ENCODE measurements at places on chromosomes 3 and 15.

- no peak for DNase-seq
These were observed 15.5 kb downstream of the TBC1D2B start for GRCh38 chr15:78061963-78062427.

GRCh38 chr3:141178026-141178425 is 53.6 kb upstream of the PXYLP1 start:
- DNase-seq: no peak

DNA sequence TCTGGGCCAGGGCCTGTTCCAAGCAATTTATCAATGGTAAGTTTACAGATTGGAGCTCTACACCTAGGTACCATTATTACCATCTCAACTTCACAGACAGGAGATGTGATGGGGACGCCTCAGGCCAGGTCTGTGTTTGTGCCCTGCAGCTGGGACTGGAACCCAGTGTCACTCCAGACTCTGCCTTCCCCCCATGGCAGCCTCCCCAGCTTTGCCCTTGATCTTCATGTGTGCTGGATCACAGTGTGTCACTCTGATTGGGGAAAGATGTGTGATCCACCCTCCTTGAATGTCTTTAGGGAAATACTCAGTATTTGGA is 59.6 kb downstream of the MGLL start:
- DNase-seq: no peak

- peak; percentile 48 for DNase-seq
These were observed 848 bp upstream of the CADPS start for GRCh38 chr3:62876064-62876463.

GRCh38 chr3:50459785-50460184 is 43.6 kb downstream of the CACNA2D2 start:
- no peak for DNase-seq

- no peak for DNase-seq
These were observed 1.3 kb downstream of the VGLL3 start for GRCh38 chr3:86989611-86990010.

DNA sequence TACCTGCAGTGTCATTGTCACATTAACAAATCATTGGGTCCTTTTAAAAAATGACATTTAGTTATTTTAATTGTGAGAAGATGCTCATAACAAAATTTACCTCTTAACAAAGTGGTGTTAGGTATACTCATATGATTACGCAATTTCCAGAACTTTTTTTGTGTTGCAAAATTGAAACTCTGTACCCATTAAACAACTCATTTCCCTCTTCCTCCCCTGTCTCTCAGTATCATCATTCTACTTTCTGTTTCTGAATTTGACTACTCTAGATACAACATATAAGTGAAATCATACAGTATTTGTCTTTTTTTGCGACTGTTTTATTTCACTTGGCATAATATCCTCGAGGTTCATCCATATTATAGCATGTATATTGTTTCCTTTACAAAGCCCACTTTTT is 58.7 kb upstream of the CHST2 start:
- no peak for DNase-seq

- DNase-seq: no peak
These were observed 4.9 kb upstream of the GPR87 start for GRCh38 chr3:151321526-151321925.

DNA sequence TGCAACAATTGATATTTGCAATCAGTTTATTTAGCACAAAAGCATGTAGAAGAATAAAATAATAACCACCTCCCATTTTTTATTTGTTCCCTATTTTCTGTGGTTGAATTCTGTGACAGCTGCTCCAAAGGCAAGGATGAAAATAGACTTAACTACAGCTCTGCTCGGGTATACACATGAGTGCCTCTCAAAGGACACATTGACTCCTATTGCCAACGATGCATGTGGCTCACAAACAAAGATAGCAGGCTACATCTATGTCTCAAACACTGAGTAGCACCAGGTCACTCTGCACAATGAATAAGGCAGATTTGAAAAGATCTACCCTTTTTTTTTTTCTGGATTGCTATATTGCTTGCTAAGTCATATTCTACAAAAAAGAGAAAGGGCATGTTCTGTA is 612.9 kb downstream of the ROBO1 start:
- no peak for DNase-seq

- DNase-seq: no peak
These were observed 223.0 kb downstream of the EPHA6 start for GRCh38 chr3:97037294-97037943.

GRCh38 chr15:45126535-45127158 is 3.0 kb downstream of the DUOXA1 start:
- DNase-seq: no peak

GRCh38 chr15:96005906-96006305 is 324.6 kb upstream of the NR2F2 start:
- no peak for DNase-seq

- no peak for DNase-seq
These were observed 473.7 kb downstream of the LPP start for GRCh38 chr3:188627652-188628051.

DNA sequence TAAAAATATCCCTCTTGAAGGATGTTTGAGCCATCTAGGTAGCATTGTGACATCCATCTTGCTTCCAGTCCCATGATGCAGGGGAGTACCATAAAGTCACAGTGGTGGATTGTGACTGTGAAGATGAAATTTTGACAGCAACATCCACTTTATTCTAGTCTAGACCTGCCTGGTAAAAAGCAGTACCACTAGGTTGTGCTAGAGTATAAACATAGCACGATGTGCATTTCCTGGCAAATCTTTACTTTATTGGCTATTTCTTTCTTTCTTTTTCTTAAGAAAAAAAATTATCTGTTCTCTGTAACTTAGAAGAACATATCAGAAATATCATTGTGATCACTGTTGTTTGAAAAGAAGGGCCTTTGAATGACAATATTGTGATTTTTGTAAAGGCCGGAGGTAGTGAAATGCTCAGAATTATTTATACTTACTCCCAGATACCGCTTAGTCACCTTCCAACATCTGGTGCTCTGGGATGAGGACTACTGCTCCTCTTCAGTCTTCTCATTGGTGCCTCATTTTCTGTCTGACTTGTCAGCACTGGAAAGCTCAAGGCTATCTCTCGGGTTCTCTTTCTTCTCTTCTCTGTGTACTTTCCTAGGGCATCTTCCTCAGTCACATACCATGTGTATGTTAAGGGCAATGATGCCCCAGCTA is 35.6 kb downstream of the AGBL1 start:
- no peak for DNase-seq

DNA sequence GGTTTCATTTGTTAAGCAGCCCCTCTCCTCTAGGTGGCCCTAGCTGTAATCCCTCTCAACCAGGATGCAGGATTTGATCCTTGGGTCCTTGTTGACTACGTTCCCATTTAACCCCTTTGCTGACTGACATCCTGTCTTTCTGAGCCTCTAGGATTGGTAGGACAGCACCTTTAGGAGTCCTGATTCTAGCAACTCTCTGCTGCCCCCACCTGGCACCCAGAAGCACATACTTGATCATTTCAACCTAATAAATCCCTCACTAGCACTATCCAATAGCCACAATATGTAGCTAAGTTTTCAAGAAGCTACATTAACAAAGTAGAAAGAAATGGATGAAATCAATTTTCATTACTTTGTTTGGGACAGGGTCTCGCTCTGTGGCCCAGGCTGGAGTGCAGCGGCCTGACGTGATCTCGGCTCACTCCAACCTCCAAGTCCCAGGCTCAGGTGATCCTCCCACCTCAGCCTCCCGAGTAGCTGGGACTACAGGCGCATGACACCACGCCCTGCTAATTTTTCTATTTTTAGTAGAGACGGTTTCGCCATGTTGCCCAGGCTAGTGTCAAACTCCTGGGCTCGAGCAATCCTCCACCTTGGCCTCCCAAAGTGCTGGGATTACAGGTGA is 28.3 kb downstream of the RSL24D1 start:
- peak; percentile 76 for DNase-seq

DNA sequence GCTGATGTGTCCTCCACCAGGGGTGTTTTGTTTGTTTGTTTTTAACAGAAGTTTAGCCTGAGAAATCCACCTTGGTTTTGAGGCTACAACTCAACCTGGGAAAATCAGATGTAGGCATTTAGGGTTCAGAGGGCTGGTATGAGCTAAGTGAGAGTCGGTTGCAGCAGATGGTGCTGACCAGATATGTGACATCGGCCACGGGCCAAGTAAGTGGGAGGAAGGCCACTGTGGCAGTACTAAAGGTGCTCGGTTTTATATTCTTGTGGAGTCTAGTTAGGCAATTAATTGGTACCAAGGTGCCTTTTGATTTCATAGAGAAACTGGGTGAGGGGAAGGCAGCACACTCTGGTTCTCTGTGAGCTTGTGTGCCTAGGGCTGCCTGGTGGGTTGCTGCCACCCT is 10.5 kb downstream of the MTMR14 start:
- no peak for DNase-seq

- no peak for DNase-seq
These were observed 280.3 kb downstream of the ZPLD1 start for GRCh38 chr3:102715030-102715697.

DNA sequence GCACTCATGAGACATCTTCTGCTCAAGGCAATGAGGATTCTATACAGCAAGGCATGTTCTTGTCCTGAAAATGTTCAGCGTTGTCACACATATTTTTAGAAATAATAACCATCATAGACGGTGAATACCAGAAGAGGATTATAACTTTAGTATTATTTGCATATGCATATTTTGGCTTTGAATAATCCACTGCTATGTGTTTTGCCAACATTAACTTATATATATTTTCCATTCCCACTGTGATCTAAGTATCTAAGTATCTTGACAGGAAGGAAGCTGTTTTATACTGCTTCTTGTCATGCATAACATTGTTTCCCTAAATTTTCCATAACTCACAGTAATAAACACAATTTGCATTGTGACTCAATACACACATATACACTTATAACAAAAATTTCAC is 509.5 kb downstream of the TBL1XR1 start:
- DNase-seq: no peak

GRCh38 chr15:67011617-67012005 is 53.8 kb upstream of the SMAD3 start:
- DNase-seq: no peak

GRCh38 chr15:32698773-32699390 is 18.9 kb upstream of the GREM1 start:
- no peak for DNase-seq

GRCh38 chr15:44038755-44039191 is 156.3 kb downstream of the FRMD5 start:
- peak; percentile 64 for DNase-seq

GRCh38 chr3:194687638-194688199 is 2.0 kb downstream of the FAM43A start:
- peak; percentile 83 for DNase-seq

GRCh38 chr3:9238721-9239295 is 10.6 kb downstream of the SRGAP3 start:
- DNase-seq: no peak

DNA sequence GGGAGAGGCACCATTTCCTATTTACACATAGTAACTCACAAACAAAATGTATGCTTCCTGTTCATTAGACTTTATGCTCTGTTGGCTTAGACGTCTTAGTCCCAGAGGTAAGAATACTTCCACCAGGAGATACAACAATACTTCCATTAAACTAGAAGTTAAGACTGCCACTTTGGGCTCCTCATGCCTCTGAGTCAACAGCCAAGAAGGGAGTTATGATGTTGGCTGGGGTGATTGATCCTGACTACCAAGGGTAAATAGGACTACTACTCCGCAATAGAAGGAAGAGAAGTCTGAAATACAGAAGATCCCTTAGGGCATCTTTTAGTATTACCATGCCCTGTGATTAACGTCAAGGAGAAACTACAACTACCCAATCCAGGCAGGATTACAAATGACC is 43.5 kb upstream of the ABI3BP start:
- no peak for DNase-seq

- DNase-seq: no peak
These were observed 29.2 kb upstream of the SFMBT1 start for GRCh38 chr3:53074761-53075742.

GRCh38 chr3:71243229-71243628 is 340.3 kb downstream of the FOXP1 start:
- no peak for DNase-seq

GRCh38 chr3:133832802-133833144 is 27.2 kb downstream of the SRPRB start:
- no peak for DNase-seq

DNA sequence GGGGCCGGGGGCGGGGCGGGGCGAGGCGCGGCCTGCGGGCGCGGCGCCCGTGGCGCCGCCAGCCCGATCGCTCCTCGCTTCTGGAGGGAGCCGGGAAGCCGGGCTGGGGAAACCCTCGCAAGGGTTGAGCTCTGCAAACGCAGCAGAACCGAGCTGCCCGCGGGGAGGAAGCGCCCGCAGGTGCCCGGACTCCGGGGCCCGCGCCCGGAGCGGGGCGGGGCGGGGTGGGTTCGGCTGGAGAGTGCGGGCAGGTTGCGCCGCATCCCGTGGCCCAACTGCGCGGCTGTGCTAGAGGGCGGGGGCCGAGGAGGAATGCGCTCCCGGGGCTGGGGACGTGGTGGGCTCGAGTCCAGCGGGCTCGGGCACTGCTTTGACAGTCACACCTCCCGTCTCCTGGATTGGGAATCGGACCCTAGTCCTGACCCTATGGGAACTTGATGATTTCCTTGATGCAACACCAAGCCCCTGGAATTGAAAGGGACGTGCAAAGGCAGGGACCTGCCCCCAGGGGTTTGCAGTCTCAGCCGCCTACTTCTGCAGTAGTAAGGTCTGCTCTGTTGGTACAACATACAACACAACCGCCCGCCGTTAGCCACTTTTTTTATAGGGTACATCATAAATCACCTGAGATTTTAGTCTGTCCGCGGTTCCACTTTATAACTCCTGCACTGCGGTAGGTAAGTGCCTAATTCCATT is 34.3 kb downstream of the ZBTB38 start:
- DNase-seq: peak; percentile 69

DNA sequence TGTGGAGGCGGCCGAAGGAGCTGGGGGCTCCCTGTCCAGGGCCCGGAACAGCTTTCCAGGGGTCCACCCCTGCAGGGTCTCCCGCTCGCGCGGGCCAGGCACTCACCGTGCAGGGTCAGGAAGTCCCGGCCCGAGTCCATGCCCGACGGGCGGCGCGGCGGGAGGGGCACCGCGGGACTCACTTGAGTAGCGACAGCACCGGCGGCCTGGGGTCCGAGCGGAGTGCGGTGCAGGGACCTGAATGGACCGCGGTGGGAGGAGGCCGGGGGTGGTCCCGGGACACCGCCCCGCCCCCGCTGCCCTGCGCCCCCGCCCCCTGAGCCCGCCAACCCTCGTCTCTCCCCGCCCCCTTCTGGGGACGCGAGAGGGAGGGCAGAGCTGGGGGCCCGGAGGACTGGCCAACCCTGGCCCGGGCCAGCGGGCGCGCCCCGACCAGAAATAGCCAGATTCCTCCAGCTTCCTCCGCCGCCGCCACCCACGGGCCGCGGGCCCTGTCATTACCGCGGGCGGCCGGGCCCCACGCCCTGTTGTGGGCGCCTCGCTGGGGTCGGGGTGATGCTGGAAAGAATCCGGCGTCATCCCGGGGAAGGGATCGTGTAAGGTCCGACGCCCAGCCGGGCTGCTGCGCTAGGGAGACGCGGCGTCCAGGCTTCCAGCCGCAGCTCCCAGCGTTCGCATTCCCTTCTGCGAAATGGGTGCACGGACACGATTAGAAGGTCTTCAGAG is at the start of gene PLCD1:
PLCD1 (minus strand) TSS at position 243 of the 726 bp plus-strand sequence; CDS start at position 140, 103 bp downstream.
- peak; percentile 72 for DNase-seq

DNA sequence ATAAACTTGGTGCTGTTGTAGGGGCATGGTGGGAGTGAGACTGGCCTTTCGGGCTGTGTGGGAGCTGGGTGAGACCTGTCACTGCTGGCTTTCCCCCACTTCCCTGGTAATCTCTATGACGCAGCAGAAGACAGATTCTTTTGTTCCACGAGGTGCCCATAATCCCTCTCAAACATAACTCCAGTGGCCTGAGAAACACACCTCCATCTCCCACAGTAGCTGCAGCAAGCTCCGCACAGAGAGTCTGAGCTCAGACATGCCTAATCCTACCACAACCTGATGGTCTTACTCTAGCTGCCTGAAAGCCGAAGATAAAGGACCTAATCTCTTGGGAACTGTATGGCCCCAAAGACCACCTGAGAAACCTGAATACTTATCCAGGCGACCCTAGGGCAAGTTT is 225.6 kb upstream of the CRBN start:
- no peak for DNase-seq

Measured in glutamatergic neuron (in vitro differentiated cells).